ENCODE measurements at places on chromosomes 1 and 21. TPM values are rescaled to one million over a fixed set of nuclear protein-coding genes. Genes with fewer than 3 reads are reported as not detected.

DNA sequence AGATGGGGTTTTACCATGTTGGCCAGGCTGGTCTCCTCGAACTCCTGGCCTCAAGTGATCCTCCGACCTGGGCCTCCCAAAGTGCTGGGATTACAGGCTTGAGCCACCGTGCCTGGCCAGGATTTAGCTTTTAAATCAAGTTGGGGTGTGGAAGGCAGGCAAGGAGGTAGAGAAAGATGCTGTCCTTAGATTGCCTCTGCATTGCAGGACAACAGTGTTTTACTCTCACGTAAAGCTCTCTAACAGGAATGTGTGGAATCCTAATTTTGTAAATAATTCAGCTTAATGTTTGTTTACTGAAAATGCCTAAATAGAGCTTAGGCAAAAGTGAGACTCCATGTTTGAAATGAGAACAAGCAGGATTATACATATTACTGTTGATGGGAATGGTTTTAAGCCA is 29.5 kb upstream of the TGFB2 start:
- DNase-seq, result no peak

DNA sequence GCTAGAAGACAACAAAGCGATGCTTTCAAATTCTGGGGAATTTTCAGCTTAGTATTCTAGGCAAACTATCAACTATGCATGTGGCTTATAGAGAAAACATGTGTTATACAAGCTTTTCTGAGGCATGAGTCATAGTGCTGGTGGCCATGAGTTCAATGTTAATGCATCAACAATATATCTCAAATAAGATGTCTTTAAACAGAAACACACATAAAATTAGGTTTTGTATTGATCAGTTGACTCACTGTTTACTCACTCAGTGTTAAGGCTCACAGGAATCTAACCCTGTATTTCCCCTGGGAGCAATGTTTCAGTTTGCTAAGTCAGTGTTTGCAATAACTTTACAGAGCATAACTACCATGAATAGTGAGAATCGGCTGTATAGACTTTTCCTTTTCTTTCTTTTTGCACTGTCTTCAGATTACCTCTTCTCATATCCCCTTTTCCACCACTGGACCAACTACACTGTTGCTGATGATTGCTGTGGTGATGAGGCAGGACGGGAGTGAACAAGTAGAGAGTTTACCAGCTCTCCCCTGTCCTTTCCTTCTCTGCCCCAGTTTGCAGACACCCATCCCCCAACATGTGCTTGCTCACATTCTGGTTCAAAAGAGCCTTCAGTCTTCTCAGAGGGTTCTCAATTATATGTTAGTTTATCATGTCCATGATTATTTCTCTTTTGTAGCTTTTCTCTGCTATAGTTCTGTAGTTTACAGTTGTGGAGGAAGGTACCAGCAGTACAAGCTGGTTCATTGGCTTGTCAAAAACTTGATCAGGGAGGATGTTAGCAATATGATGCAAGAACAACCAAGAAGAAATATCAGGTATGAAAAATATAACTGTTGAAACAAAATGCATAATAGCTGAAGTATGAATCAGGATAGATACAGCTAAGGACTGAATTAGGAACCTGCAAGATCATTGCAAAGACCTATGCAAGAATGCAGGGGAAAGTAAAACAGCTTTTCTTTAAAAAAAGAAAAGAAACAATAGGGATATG is 23.9 kb downstream of the CD2 start:
- DNase-seq, result no peak

- DNase-seq, result no peak
Measured at GRCh38 chr1:84913555-84913892, 20.5 kb upstream of the LPAR3 start.

DNA sequence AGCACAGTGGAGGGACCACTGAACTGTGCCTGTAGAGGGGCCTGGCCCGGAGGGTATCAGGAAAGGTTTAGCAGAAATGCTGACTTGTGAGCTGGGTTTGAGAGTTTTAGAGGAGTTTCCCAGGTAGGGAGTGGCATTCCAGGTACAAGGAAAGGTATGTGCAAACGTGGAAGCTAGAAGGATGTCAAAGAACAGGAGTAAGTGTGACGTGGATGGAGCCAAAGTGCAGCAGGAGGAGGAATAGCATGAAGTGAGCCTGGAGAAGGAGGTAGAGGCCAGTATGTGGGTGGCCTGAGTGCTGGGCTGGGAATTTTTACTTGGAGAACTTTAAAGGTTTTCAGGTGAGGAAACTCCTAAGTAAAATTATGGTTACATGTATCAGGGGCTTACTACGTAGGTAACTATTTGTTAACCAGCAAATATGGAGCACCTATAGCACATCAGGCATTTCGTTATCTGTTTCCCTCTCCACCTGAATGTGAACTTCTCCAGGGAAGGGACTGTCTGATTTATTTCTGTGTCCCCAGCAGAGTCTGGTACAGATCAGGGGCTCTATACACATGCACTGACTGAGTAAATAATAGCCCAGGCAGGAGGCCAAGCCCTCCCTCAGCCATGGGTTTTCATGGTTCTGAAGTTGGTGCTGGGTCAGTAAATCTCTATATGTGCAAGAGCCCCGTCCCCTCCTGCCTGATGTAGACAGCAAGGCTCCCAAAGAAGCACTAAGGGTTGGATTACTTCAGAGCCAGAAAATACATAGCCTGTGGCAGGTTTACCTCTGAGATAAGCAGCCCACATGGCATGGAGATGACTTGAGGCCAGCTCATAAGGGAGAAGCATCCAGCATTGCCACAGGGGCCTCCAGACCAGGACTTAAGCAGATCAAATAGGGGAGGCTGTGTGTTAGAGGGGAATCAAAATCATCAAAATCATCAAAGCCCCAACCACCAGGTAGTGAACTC is 43.4 kb downstream of the CDCP2 start:
- no peak for DNase-seq

PRCC gene
- 133 TPM for polyA plus RNA-seq
